H1 (cell line): ENCODE measurements at places on chromosomes 1 and 21.

GRCh38 chr1:72003092-72003491, 279.2 kb downstream of the NEGR1 start:
- H3K4me3 ChIP-seq: no peak overlapping the region
- no peaks in the 10 kb centered on the region for H3K27me3 ChIP-seq
- H3K36me3 ChIP-seq: no peaks in the 10 kb centered on the region
- DNase-seq: no peak

DNA sequence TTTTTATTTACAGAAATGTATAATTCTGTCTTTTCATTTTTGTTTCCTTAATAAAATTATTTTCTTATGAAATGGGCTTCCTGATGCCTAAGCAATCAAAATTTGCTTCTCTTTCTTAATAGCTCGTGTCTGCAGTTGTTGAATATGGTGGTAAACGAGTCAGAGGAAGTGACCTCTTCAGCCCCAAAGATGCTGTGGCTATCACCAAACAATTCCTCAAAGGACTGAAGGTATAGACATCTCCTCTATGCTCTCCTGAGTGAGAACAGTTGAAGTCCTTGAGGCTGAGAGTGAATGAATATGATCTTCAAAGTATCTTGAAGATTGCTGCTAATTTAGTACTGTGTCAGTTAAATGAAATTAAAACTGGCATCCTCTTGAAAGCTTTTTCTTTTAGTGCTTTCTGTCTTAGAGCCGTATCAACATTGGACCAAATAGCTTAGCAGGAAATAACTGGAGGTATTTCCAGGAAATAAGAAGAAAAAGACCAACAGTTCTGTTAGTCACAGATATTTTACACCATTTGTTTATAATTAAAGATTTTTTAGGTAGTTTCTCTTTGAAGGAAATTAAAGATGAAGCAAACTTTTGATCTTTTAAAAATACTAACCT, 24.7 kb downstream of the VPS45 start:
- DNase-seq: no peak
- H3K27me3 ChIP-seq: no peaks in the 10 kb centered on the region
- H3K4me1 ChIP-seq: no peaks in the 10 kb centered on the region
- no peak overlapping the region for H3K4me3 ChIP-seq

- no peak overlapping the region for H3K27ac ChIP-seq
- peaks cover 4% of the 10 kb centered on the region for H3K4me1 ChIP-seq
- no peak for DNase-seq
- H3K4me3 ChIP-seq: no peak overlapping the region
- H3K27me3 ChIP-seq: peaks cover 20% of the 10 kb centered on the region
Measured at GRCh38 chr1:205569411-205570172, 62.2 kb downstream of the ELK4 start.

DNA sequence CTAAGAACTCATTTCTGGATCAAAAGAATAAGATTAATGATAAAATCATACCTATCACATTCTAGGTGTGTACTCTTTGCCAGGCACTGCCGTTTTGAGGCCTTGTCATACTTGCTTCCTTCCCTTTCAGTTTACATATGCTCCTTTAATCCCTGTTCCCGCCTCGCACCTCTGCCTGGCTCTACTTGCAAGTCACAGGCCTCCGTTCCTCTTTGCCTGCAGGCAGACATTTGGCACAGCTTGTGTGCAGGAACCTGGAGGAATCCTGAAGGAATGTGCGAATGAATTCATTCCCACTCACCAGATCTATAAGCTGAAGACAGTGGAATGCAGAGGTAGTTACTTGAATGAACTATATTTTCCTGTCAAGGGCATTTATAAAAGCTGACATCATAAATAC, 13.8 kb downstream of the WLS start:
- H3K27me3 ChIP-seq: no peaks in the 10 kb centered on the region; the same call in 1 of the 2 replicates
- no peak overlapping the region for H3K27ac ChIP-seq
- H3K4me3 ChIP-seq: no peak overlapping the region
- no peak for DNase-seq
- peaks cover 7% of the 10 kb centered on the region for H3K4me1 ChIP-seq

- no peak overlapping the region for H3K27ac ChIP-seq
- peaks cover 2% of the 10 kb centered on the region; the same call in 1 of the 2 replicates for H3K4me1 ChIP-seq
- H3K4me3 ChIP-seq: no peak overlapping the region
- no peaks in the 10 kb centered on the region for H3K36me3 ChIP-seq
Measured at GRCh38 chr1:94805912-94806311, 14.2 kb upstream of the SLC44A3 start.

DNA sequence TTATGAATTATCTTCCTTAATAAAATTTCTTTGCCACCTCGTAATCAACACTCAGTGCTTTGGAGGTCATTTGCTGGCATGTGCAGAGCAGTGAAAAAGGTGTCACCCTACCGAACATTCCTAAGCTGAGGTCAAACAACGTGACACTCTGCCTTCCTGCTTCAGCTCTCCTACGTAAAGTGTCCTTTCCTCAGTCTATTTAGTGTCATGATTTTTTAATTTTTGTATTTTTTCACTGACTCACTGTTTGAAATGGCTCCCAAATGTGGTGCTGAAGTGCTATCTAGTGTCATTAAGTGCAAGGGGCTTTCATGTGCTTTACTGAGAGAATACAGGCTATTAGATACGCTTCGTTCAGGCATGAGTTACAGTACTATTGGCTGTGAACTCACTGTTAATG, 37.0 kb upstream of the ITPKB start:
- no peak for DNase-seq
- no peaks in the 10 kb centered on the region for H3K4me1 ChIP-seq
- no peaks in the 10 kb centered on the region for H3K27me3 ChIP-seq
- no peaks in the 10 kb centered on the region for H3K36me3 ChIP-seq
- no peak overlapping the region for H3K4me3 ChIP-seq

DNA sequence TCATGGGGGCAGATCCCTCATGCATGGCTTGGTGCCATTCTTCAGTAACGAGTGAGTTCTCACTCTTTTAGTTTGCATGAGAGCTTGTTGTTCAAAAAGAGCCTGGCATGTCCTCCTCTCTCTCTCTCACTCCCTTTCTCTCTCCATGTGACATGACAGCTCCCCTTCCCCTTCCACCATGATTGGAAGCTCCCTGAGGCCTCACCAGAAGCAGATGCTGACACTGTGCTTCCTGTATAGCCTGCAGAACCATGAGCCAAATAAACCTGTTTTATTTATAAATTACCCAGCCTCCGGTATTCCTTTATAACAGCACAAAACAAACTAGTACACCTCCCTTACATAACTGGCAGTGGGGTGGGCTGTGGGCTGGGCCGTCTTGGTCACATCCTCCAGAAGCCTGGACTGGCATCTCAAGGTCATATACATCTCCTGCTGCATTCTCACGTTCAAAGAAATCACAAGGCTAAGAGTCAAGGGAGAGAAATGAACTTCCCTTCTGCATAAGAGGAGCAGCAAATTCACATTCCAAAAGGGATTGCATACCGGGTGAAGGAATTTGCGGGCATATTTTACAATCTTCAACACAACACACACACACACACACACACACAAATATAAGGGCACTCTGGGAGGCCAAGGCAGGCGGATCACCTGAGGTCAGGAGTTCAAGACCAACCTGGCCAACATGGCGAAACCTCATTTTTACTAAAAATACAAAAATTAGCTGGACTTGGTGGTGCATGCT, 2.3 kb upstream of the CCSAP start:
- no peaks in the 10 kb centered on the region for H3K36me3 ChIP-seq
- H3K4me3 ChIP-seq: no peak overlapping the region
- H3K4me1 ChIP-seq: peaks cover 4% of the 10 kb centered on the region
- H3K27me3 ChIP-seq: peaks cover 2% of the 10 kb centered on the region
- no peak for DNase-seq
- H3K27ac ChIP-seq: no peak overlapping the region

- no peaks in the 10 kb centered on the region for H3K27me3 ChIP-seq
- H3K27ac ChIP-seq: no peak overlapping the region
- no peak for DNase-seq
Measured at GRCh38 chr1:19618428-19618827, 25.7 kb upstream of the NBL1 start.

DNA sequence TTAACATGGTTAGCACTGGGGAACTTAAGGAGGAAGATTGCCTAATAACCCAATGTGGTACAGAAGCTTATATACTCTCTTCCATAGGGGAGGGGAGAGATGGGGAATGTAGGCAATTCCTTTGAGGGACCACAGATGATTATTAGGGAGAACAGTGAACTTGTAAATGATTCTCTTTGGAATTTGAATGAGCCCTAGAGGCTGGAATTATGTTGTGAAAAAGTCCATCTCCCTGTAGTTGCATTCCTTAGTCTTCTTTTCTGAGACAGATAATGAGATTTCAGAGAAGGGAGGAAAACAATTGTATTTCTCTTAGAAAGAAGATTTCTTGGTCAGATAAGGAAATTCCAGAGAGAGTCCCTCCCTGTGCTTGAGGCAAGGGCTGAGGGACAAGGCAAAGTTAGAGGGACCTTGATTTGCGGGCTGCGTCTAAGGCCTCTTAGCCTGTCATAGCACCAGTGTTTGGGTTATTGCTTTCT, 89.0 kb upstream of the HMCN1 start:
- H3K4me3 ChIP-seq: no peak overlapping the region
- H3K27me3 ChIP-seq: no peaks in the 10 kb centered on the region
- H3K27ac ChIP-seq: 0 out of 2 replicates have a peak overlapping the region, but pooled peaks have one; percentile 58
- H3K4me1 ChIP-seq: peaks cover 13% of the 10 kb centered on the region
- no peak for DNase-seq

GRCh38 chr1:156053768-156054499, at the start of gene UBQLN4:
Gene UBQLN4 (minus strand): TSS chr1:156053798. CDS start chr1:156053701, 97 bp downstream.
- no peaks in the 10 kb centered on the region for H3K27me3 ChIP-seq
- H3K4me3 ChIP-seq: peak within 1 kb of the TSS; percentile 97
- H3K27ac ChIP-seq: peak within 1 kb of the TSS; percentile 89
- H3K4me1 ChIP-seq: 0 out of 2 replicates have a peak, but pooled peaks cover 6% of the 10 kb centered on the region
- DNase-seq: peak; percentile 91

GRCh38 chr1:185108321-185108720, 48.4 kb downstream of the TRMT1L start:
- H3K27ac ChIP-seq: no peak overlapping the region
- H3K36me3 ChIP-seq: no peaks in the 10 kb centered on the region
- H3K27me3 ChIP-seq: no peaks in the 10 kb centered on the region
- no peaks in the 10 kb centered on the region for H3K4me1 ChIP-seq
- H3K4me3 ChIP-seq: no peak overlapping the region
- no peak for DNase-seq

GRCh38 chr21:28431527-28432200, 561.0 kb downstream of the LTN1 start:
- H3K4me1 ChIP-seq: no peaks in the 10 kb centered on the region
- no peaks in the 10 kb centered on the region for H3K36me3 ChIP-seq
- no peak overlapping the region for H3K4me3 ChIP-seq
- no peak for DNase-seq
- no peaks in the 10 kb centered on the region for H3K27me3 ChIP-seq

GRCh38 chr1:223339861-223340260, 24.1 kb downstream of the SUSD4 start:
- H3K27me3 ChIP-seq: no peaks in the 10 kb centered on the region
- DNase-seq: no peak
- no peak overlapping the region for H3K27ac ChIP-seq
- H3K4me1 ChIP-seq: no peaks in the 10 kb centered on the region

DNA sequence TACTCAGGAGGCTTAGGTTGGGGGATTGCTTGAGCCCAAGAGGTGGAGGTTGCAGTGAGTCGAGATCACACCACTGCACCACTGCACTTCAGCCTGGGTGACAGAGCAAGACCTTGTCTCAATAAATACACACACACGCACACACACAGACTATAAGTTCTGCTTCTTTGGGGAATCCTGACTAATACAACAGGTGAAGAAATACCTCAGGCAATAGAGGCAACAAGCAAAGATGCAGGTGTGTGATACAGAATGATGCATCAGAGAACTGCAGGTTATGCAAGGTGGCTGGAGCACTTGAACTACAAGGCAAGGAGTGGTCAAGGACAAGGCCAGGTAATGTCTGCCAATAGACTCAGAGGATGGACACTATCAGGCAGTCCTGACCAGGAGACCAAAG, 117.6 kb upstream of the ZNF678 start:
- no peaks in the 10 kb centered on the region for H3K27me3 ChIP-seq
- H3K27ac ChIP-seq: no peak overlapping the region
- H3K4me1 ChIP-seq: no peaks in the 10 kb centered on the region
- H3K4me3 ChIP-seq: no peak overlapping the region

DNA sequence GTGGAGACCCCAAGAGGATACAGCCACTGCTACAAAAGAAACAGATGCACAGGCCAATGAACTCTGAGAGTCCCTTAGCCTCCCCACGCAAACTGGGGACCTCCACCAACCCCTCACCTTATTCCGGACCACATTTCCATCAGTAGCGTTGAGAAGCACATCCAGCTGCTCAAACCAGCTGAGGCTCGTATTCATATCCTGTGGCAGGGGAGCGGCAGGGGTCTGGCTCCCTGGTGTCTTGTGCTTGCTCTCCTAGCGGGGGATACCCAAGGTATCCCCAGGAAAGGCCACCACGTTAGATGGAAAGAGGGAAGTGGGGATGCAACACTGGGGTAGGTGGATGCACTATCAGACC, 481 bp downstream of the CCDC163 start:
- no peak for DNase-seq
- no peaks in the 10 kb centered on the region for H3K27me3 ChIP-seq
- peak overlapping the region; percentile 69 for H3K4me3 ChIP-seq
- H3K27ac ChIP-seq: no peak overlapping the region
- H3K36me3 ChIP-seq: no peaks in the 10 kb centered on the region

- peak overlapping the region; percentile 91 for H3K4me3 ChIP-seq
- DNase-seq: peak; percentile 85
- peaks cover 3% of the 10 kb centered on the region; the same call in 1 of the 2 replicates for H3K4me1 ChIP-seq
- no peaks in the 10 kb centered on the region for H3K27me3 ChIP-seq
Measured at GRCh38 chr1:32240140-32240951, 6.7 kb upstream of the FAM167B start.

DNA sequence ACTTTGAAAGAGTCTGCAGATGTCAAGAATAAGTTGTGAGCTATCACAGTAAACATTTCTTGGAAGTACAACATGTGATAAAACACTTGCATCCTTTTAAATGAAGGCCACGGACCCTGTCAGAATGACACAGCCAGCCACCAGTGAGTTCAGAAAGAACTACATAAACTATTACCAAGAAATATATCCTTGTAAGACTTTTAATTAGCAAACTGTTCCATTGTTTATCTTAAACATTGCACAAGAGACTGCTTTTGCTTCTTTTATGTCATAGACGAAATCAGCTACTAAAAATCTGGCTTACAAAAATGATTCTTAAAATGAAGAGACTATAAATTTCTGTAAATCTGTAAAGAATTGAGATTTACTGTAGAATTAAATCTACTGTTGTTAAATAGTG, 17.9 kb downstream of the LRRC7 start:
- no peak overlapping the region for H3K4me3 ChIP-seq
- no peaks in the 10 kb centered on the region for H3K36me3 ChIP-seq
- no peaks in the 10 kb centered on the region for H3K4me1 ChIP-seq
- H3K27me3 ChIP-seq: no peaks in the 10 kb centered on the region
- H3K27ac ChIP-seq: no peak overlapping the region
- DNase-seq: no peak

DNA sequence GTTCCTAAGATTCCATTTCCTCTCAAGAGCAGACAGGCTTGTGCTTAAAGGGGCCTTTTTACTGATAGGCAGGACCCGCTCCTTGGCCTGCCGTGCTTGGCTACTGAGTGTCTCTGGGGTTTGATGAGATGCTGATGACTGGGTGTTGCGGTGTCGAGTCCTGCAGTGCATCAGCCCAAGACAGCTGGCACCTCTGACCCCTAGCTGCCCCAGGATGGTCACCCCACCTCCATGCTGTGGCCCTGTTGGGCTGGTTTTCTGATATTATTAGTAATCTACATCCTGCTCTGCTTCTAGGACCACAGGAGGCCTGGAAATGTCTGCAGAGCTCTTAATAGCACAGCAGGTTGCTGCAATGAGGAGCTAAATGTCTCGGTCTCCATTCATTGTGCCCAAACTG, 28.7 kb downstream of the LRRC71 start:
- no peaks in the 10 kb centered on the region for H3K27me3 ChIP-seq
- no peak for DNase-seq
- peaks cover 30% of the 10 kb centered on the region for H3K36me3 ChIP-seq
- H3K4me1 ChIP-seq: no peaks in the 10 kb centered on the region
- H3K27ac ChIP-seq: no peak overlapping the region

- DNase-seq: no peak
- no peak overlapping the region for H3K4me3 ChIP-seq
- no peaks in the 10 kb centered on the region for H3K4me1 ChIP-seq
- H3K27ac ChIP-seq: no peak overlapping the region
Measured at GRCh38 chr1:38613996-38614395, 245.6 kb downstream of the RRAGC start.
